ENCODE measurements at places on chromosomes 16 and 17.
A peak's percentile ranks its signal among the peaks of the same experiment; 100 is the strongest.

- peak; percentile 11 for DNase-seq
Measured at GRCh38 chr17:62592341-62593099, 35.0 kb upstream of the MRC2 start.

- no peak for DNase-seq
Measured at GRCh38 chr16:70756071-70756470, 44.9 kb downstream of the VAC14 start.

DNA sequence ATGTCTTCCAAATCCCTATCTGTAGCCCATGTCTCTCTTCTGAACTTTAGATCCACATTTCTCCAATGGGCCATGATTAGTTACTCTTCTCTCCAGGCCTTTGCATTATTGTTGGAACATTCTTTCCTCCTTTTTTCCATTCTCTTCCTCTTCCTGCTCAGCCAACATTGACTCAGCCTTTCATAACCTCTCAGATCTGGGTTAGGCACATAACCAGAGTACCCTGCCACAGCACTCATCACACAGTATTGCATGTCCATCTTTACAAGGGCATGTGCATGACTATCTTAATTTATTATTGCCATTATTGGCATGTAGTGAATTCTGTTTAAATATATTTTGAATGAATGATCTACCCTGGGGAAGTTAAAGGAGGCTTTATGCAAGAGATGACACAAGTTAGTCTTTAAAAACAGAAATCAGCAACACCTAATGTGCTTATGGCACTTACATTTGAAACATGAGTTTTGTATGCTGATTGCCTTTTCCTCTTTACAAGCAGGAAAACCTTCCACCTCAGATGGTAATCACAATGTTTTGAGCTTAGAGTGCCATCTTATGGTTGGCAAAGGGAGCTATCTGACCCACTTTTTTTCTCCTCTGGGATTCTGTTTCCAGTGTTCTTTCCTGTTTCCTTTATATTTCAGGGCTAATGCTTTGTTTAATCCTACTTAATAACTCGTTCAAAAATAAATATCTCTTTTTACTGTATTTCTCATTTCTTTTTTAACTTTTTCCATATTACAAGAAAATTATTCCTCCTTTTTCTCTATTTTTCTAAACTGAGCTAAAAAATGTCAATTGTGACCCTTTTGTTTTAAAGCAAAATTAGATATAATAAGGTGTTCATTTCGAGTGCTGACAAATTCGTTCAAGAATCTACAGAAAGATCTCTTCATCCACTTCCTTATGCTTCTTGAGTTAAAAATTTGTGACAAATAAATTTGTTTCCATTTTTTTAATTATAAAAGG lies 151.0 kb upstream of the RBL2 start:
- DNase-seq: peak; percentile 32

- no peak for DNase-seq
Measured at GRCh38 chr17:79039886-79040285, 15.9 kb downstream of the C1QTNF1 start.

- no peak for DNase-seq
Measured at GRCh38 chr16:84043486-84044117, 1.0 kb upstream of the SLC38A8 start.

GRCh38 chr16:78448658-78449271 lies 349.3 kb downstream of the WWOX start:
- no peak for DNase-seq

DNA sequence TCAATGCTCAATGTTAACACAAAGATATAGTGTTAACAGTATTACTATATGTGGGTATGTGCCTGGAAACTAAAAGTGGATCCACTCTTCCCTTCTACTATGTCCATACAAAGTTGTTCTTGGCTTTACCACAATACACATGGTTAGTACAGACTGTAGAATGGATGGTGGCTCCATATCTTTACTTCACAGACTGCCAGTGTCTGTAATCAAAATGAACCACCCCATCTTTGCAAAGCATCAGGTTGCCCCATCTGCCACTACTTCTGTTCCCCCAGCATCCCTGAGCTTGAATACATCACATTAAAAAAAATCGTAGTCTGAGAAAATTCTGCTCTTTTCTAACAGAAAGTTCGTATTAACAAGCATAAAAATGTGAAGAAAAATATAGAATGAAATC lies 30.0 kb downstream of the USP32 start:
- DNase-seq: no peak

GRCh38 chr17:77700165-77700881 lies 258.2 kb upstream of the TNRC6C start:
- peak; percentile 68 for DNase-seq
